ENCODE measurements at places on chromosomes 6 and 20.

DNA sequence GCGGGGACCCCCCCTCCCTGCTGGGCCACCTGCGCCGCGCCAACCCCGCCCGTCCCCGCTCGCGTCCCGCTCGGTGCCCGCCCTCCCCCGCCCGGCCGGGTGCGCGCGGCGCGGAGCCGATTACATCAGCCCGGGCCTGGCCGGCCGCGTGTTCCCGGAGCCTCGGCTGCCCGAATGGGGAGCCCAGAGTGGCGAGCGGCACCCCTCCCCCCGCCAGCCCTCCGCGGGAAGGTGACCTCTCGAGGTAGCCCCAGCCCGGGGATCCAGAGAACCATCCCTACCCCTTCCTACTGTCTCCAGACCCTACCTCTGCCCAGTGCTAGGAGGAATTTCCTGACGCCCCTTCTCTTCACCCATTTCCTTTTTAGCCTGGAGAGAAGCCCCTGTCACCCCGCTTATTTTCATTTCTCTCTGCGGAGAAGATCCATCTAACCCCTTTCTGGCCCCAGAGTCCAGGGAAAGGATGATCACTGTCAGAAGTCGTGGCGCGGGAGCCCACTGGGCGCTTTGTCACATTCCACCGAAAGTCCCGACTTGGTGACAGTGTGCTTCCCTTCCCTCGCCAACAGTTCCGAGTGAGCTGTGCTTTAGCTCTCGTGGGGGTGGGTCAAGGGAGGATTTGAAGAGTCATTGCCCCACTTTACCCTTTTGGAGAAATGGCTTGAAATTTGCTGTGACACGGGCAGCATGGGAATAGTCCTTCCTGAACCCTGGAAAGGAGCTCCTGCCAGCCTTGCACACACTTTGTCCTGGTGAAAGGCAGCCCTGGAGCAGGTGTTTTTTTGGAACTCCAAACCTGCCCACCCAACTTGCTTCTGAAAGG, 2.1 kb downstream of the VEGFA start:
- DNase-seq = peak; percentile 37

DNA sequence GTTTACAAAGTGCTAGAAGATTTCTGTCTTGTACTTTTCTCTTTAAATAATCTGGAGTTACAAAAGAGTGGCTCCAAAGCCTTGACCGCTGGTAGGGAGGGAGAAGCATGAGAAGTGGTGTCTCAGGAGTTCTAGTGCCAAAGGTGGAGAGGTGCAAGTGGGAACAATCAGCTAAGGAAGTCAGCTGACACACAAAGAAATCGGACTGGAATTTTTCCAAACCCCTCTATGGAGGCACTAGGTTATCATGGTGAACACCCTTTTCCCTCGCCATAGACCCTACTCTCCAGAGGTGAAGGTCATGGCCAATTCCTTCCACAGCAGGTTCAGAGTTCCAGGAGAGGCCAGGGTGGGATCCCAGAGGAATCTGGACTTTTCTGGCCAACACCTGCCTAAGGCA, 14.8 kb downstream of the PLAGL2 start:
- DNase-seq = no peak

DNA sequence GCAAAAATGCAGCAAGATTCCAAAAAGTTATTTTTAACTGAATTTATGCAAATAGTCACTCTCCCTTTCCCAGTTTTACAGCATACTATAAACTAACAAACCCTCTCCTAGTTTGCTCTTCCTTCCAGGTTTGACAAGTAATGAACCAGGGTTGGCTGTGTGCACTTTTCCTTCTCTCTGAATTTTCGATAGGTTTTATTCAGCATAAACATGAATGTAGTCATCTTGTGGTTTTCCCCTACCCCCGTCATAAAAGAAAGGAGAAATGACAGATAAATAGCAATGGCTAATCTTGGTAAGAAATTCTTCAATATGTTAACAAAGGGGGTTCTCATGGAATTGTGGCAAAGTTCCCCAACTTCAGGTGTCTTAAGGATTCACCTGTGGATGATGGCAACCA, 26.3 kb downstream of the PRDM1 start:
- DNase-seq = no peak

DNA sequence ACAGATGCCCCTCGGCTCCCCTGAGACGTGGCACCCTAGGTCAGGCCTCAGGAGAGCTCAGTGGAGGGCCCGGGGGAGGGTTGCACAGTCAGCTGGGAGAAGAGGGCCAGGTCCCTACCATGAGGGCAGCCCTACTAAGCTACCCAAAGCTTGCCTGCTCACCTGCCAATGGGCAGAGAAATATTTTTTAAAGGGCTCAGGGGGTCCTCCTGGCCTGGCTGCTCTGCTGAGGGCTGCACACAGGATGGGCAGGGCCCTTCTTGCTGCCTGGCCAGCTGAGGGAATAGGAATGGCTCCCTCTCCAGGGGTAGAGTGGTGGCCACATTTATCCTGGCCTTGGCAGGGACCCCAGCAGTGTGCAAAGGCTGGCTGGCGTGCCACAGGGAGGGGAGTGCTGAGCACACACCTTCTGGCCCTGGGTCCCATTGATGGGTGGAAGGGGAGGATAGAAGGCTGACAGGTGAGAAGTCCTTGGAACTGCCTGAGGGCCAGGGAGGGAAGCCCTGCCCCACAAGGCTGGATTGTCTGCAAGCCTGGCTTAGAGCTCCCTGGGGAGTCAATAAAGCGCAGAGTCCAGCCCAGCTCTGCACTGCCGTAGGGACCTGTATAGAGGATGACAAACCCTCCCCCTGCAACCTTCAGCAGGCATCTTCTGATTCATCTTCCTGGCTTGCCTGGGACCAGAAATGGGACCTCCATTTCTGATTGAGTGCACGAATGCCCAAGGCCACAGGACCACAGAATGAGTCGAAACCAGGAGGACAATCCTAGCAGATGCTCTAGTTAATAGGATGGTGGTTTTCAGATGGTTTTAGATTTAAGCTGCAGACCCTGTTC, 62.1 kb downstream of the NOL4L start:
- DNase-seq = no peak

- DNase-seq = no peak
These were observed 84.9 kb upstream of the TGM3 start for GRCh38 chr20:2210646-2211552.

DNA sequence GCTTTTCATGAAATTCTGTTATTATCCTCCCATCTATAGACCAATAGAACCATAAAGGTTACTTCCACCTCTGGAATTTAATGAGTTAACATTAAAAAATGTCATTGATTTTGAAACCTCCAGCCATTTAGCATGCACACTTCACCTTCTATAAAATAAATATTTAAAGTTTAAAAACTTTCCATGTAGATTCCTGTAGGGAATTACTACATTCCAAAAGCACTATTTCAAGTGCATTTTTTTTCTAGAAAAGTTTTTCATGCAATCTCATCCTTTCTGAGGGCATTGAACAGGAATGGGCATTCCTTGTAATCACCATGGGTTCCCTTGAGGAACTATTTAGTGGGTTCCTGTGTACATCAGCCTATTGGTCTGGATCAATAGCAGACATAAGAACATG, 253.8 kb upstream of the RIN2 start:
- no peak for DNase-seq

- no peak for DNase-seq
These were observed 551.6 kb upstream of the CITED2 start for GRCh38 chr6:139925894-139926641.

DNA sequence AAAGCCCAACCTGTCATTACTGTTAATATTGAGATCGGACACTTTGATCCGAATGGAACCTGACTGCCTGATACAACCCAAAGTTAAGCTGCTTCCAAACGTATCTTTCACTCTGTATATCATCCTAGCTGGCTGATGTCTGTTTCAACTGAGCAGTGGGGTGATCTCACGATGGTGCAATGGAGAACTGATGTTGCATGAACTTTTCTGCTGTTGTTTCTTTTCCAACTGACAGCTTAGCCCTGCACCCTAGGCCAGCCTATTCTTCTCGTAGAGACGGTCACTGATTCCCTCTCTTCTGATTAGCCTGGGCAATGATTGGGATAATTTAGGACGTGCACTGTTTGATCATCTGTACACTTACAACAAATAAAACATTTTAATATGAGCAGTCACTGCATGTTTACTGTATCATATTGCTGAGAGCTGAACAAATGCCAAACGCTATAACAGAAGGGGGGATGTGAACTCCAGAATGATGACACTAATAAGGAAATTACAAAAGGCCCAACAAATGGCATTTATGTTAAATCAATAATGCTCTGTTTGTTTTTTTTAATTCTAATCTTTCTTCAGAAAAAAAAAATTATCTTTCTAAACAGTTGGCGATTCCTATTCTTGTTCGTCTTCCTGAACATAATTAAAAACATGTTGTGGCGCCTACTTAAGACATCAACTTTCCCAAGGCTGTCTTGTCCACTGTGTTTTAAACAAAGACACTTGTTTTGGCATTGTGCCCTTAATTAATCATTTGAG, 184.8 kb downstream of the ZNF217 start:
- DNase-seq = no peak

DNA sequence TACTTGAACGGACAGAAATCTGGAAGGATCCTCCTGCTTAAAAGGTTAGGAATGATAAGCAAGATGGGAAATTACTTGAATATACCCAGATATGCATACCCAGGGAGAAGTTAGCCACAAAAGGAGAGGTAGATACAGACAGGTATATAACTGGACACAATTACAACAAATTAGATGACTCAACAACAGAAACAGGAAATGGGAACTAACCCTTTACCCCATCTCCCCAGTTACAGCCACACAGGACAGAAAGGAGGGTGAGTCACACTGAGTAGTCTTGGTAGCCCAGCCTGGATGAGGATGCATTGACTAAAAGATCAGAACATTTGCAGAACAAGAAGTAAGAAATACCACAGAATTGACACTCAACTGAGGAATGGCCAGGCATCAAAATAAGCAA, 61.2 kb downstream of the C6orf52 start:
- DNase-seq = peak; percentile 89

GRCh38 chr6:53119772-53120409, 28.8 kb downstream of the GCM1 start:
- DNase-seq = no peak

- DNase-seq = no peak
These were observed 120.1 kb upstream of the HDDC2 start for GRCh38 chr6:125421836-125422235.

GRCh38 chr6:56549014-56549413, 93.7 kb downstream of the DST start:
- peak; percentile 30 for DNase-seq

DNA sequence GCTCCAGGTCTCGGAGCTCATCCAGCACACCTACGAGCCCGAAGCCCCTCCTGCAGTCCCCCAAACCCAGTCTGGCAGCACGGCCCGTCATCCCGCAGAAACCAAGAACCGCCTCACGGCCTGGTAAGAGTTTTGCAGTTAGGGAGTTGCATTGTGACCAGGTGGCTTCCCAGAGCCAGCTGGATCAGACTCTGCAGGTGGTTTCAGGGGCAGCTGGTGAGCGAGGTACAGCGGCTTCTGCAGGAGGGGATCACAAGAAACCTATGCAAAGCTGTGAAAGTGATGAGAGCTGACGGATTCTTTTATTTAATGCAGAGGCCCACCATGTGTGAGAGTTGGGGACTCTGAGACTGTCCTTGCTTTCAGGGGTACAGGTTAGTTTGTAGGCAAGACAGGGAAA, 45.9 kb upstream of the SCGN start:
- DNase-seq = no peak

- no peak for DNase-seq
These were observed 778.5 kb downstream of the MAFB start for GRCh38 chr20:39910536-39910935.

- DNase-seq = no peak
These were observed 2.7 kb downstream of the CTSA start for GRCh38 chr20:45893831-45894230.

DNA sequence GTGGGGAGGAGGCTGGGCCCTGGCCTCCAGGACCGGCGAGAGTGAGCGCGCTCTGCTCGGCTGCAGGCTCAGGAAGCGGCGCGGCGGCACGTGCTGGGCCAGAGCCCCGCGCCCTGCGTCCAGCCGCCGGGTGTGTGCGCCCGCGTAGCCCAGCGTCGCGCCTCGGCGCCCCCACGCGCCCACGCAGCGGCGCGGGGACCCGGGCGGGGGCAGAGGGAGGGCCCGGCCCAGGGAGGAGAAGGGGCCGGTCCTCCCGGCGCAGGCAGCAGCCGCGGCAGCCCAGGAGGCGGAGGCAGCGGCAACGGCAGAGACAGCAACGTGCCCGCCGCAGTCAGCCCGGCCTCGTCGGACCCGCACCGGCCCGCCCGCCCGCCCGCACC, at the start of gene EYA2:
Gene EYA2 (plus strand): TSS at position 265 of the 380 bp plus-strand sequence. CDS start 95,168 bp downstream, outside the sequence.
- DNase-seq = no peak

DNA sequence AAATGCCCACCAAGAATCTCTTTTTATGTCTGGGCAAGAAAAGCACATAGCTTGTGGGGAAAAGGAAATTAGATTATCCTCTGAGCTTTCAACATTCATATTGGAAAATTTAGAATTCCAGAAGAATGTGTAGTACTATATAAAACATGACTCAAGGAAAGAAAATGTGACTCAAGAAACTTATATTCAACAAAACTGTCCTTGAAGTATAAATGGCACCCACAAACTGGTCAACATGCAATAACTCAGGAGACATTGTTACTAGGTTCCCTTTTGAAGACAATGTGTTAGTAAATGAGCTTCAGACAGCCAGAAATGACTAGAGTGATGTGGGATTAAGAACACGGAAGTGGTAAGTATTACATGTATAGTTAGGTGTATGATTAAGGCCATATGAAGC, 26.1 kb upstream of the TINAG start:
- DNase-seq = no peak

GRCh38 chr6:74447013-74447412, 751.0 kb downstream of the CD109 start:
- DNase-seq = no peak

GRCh38 chr6:136967876-136968752, 46.0 kb downstream of the SLC35D3 start:
- DNase-seq = peak; percentile 81

- no peak for DNase-seq
These were observed 34.5 kb downstream of the HCRTR2 start for GRCh38 chr6:55208478-55209458.

- DNase-seq = no peak
These were observed 291.3 kb upstream of the PRDM1 start for GRCh38 chr6:105794870-105795269.

- DNase-seq = no peak
These were observed 9.8 kb downstream of the SPATA2 start for GRCh38 chr20:49905415-49906091.

DNA sequence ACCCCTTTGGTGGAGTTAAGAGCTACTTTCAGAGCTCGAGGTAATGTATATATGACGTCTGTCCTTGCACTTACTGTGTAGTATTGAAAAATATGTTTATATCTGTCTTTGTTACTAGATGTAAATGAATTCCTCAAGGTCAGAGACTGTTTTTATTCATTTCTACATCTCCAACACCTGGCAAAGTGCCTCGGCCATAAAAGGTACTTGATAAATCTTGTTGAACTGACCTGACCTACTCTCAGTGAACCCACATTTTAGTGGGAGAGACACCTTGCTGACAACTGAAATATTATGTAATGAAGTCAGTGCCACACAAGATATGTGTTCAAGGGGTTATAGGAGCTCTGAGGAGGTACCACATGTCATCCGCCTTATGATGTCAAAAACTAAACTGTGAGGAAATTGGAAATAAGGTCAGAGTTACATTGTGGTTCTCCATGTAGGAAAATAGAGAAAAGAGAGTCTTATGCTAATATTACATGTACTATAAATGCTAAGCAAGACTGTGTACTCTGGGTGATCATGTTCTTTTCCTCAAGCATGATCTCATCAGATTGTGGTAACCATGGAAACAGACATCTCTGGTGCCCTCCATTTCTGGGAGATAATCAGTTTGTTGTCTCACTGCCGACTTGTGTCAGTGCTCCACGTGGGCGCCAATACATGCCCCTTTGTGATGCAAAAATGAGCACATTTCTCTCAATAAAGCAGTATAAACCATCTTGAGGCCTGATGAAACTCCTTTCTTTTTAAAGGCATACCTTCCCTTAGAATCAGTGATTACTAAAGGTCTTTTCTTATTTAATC, 5.7 kb upstream of the TMEM30A start:
- DNase-seq = no peak

GRCh38 chr20:49558826-49559225, 9.1 kb downstream of the PTGIS start:
- no peak for DNase-seq
